KG1 (cell line): ENCODE measurements at places on chromosomes 16 and 17.

- DNase-seq: no peak
Observed at GRCh38 chr16:1258906-1259759, 3.3 kb downstream of the TPSD1 start.

- no peak for DNase-seq
Observed at GRCh38 chr17:79749156-79749815, 18.5 kb downstream of the ENPP7 start.

GRCh38 chr16:88649924-88650748, 717 bp downstream of the CYBA start:
- DNase-seq: peak; percentile 13

- peak; percentile 52 for DNase-seq
Observed at GRCh38 chr17:72539981-72540897, 419.4 kb downstream of the SOX9 start.

GRCh38 chr17:44557651-44558285, 484 bp downstream of the FZD2 start:
- no peak for DNase-seq

- no peak for DNase-seq
Observed at GRCh38 chr17:78180083-78180482, 6.8 kb downstream of the TK1 start.

DNA sequence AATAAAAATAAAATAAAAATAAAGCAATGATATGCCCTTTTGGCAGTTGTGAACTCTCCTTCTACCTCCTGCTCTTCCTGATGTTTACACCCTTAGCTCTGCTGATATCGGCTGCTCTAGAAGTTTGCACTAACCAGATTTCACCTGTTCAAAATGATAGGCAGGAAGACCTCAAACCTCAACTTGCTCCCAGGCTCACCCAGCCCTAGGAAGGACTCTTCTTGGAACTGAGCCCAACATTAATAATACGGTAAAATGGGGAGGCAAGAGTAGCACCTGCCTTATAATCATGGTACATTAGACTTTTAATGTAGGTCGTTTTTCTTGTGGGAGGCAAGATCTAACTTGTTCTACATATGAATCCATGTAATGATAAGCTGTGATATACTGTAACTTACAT, 61.2 kb upstream of the MED13 start:
- DNase-seq: no peak

GRCh38 chr17:33052856-33053255, 61.2 kb downstream of the SPACA3 start:
- no peak for DNase-seq

DNA sequence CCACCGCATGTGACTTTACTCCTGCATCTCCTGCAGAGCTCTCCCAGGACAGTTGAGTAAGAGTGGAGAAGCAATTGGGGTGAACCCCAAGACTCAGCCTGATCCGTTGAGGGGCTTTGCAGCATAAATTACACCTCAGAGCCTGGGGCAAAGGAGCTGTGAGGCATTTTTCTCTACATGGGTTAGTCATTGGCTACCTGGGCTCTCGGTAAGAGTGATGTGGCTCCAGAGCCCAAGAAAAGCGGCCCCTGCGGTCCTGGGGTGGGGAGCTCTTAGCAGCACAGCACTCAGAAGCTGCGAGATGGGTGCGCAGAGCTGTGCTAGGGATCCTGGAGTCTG, 40.4 kb upstream of the C16orf78 start:
- no peak for DNase-seq

DNA sequence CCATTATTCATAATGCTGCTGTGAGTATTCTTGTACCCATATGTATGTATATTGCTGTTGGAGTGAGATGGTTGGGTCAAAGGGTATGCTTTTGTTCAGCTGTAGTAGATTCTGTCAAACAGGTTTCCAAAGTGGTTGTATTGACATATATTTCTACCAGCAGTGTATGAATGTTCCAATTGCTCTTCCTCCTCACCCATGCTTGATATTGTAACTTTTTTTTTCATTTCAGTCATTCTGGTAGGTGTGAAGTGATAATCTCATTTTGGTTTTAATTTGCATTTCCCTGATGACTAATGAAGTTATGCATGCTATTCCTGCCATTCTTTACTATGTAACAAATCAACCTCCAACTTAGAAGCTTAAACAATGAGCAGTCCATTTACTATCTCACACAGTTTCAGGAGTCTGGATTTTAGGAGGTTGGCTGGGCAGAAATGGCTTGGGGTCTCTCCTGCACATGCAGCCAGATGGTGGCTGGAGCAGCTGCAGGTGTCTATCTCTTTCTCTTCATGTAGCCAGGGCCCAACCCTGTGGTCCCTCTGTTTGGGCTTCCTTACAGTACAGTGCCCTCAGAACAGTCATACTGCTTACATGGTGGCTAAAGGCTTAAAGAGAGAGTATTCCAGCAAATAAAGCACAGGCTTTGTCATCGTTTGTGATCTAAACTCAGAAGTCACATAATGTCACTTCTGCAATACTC, 21.2 kb downstream of the ERAL1 start:
- no peak for DNase-seq

DNA sequence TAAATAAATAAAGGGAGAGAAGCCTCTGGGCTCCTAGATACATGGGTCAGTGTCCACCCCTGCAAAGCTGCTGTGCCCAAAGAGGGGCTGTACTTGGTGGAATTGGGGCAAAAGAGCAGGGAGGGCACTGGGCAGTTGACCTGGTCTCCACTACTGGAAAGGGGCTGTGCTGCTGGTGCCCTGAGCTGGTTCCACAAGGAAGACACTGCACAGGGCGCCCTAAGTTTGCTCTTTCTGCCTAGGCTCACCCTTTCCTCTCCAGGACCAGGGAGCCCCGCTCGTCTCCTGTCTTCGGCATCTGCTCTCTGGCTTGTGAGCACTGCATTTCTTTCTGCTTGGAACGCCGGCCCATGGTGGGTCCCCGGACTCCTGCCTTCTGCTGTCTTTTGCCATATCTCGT, 161.9 kb downstream of the SEC14L1 start:
- no peak for DNase-seq

DNA sequence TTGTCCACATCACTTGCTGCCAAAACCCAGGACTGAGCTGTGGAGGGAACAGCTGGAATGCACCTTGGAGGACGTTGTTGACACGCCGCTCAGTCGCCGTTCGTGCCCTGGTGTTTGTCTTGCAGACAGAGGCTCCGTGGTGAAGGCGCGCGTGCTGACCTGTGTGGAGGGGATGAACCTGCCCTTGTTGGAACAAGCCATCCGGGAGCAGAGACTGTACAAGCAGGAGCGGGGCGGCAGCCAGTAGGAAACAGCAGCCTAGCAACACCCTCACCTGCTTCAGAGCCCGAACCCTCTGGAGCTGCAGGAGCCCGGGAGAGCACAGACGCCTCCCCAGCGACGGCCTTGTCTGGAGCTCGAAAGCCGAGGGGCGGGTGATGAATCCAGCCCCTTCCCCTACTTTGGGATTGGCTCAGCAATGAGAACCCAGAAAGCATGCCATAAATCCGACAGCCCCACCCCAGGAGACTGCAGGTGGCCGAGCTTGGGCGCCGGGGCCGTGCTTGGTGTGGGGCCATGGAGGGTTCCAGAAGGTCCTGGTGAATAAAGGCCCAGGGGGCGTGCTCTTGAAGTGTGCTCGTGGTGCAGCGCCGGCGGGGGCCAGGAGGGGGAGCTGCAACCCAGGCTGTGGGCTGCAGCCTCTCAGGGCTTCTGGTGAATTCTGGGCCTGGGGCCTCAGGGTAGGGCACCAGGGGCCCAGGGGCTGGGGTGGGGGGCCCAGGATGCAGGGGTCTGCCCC, 470 bp upstream of the CDK3 start:
- DNase-seq: no peak

- DNase-seq: no peak
Observed at GRCh38 chr17:33142705-33143299, 150.3 kb downstream of the ASIC2 start.

DNA sequence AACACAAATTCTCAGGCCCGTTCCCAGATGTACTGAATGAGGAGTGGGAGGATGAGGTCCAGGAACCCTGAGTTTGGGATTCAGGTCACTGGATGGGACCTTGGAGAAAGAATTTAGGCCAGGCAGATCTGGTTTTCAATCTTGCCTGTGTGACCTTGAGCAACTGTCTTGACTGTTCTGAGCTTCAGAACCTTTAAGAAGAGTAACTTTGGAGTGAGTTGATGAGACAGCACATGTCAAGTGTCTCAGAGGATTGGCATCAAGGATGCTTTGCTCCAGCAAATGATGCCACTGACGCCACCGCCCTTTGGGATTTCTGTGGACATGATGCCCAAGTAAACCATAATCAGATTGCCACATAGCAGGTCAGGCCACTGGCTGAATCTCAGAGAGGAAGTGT, 56.2 kb upstream of the DNAJA2 start:
- no peak for DNase-seq

GRCh38 chr16:56277075-56277474, 85.8 kb downstream of the GNAO1 start:
- DNase-seq: no peak

- no peak for DNase-seq
Observed at GRCh38 chr16:72256398-72257066, 84.6 kb upstream of the PMFBP1 start.

DNA sequence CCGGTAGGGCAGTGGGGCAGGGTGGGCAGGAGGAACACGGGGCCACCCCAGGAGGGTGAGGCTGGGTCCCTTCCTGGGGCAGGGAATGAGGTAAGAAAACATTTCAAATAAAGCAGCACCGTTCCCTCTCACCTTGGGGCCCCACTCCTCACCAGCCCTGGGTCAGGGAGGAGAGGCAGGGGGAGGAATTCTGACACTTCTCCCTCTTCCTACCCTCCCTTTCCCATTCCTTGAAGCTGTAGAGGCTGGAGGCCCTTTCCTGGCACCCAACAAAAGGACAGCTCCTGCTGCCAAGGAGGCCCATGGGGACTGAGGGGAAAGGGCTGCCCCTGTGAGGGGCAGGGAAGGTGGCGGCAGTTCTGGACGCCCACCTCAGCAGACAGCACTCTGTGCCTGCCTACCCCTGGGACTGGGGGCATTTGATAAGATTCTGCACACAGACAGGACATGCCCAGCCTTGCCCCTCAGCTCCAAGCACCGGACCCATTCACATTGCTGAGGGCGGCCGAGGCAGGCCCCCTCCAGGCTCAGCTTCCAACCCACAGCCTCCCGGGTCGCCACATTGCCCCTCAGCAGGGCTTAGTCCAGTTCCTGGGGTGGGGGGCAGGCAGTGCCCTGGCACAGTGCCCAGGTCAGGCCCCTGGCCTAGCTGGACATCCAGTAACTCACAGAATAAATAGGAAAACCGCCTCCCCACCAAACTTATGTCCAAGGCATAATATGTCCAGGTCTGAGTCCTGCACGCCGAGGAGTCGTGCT, 6.2 kb downstream of the ATXN7L3 start:
- DNase-seq: no peak

- DNase-seq: no peak
Observed at GRCh38 chr17:913207-913606, 66.4 kb downstream of the NXN start.

- DNase-seq: no peak
Observed at GRCh38 chr16:61042737-61043136, 993.5 kb downstream of the CDH8 start.

GRCh38 chr17:54527941-54528340, 372.7 kb upstream of the TOM1L1 start:
- no peak for DNase-seq

DNA sequence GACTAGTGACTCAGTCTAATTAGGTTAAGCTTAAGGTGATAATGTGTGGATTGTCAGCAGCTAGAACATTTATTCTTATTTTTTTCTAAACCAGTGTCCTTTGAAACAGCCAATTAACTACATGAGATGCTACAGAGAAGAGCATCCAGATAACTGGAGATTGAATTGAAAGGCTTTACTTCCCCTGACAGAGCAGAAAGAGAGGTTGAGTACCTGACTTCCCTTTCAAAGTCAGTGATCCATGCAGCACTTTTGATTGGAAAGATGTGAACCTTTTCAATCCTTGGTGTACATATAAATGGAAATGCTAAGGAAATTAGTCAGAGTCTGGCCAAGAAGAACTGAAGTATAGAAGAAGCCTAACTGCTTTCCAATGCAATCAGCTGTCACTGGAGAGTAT, 653.8 kb downstream of the CDH8 start:
- no peak for DNase-seq

- no peak for DNase-seq
Observed at GRCh38 chr16:57503366-57503765, 17.1 kb upstream of the DOK4 start.

GRCh38 chr16:78889346-78889745, 711.2 kb downstream of the MAF start:
- no peak for DNase-seq

DNA sequence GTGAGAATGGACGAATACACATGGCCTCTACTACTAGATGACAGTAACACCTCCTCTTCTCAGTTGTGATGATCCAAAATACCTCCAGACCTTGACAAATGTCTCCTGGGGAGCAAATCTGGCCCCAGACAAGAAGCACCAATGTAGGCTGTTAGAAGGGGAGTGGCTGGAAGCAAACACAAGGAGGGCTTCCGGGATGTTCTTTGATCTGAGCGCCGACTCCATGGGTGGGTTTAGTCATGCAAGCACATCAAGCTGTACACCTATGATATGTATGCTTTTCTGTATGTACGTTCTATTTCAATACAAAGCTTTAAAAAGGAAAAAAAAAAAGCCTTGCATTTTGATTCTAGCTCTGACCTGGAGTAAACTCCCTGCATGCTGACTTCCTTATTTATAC, 61.4 kb downstream of the ARHGAP17 start:
- DNase-seq: no peak
